ENCODE measurements at places on chromosomes 13 and 19. TPM values are rescaled to one million over a fixed set of nuclear protein-coding genes. Genes with fewer than 3 reads are reported as not detected.

LILRA1 gene
- total RNA-seq, result not detected

ATP8B3 gene
- total RNA-seq, result 18.6 TPM

CEACAM16 gene
- total RNA-seq, result not detected

LILRB4 gene
- 1.7 TPM for total RNA-seq

CRLF1 gene
- total RNA-seq, result not detected

SIGLEC6 gene
- total RNA-seq, result not detected

DMWD gene
- total RNA-seq, result 47.0 TPM
